Stimulated activated CD4-positive, alpha-beta T cell treated with anti-CD3 and anti-CD28 coated beads, Interleukin-15, amount 100 ng/mL, for 1 hour (primary cell): ENCODE measurements at places on chromosomes 7 and 10.

DNA sequence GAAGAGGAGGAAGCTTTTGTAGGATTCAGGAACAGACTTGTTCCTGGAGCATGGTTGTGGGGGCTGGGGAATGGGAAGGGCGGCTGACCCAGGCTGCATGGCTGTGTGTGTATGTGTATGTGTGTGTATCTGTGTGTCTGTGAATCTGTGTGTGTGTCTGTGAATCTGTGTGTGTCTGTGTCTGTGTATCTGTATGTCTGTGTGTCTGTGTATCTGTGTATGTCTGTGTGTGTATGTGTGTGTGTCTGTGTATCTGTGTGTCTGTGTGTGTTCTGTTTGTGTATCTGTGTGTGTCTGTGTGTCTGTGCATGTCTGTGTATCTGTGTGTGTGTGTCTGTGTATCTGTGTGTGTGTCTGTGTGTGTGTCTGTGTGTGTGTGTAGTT lies 6.6 kb upstream of the STX1A start:
- DNase-seq = no peak

GRCh38 chr10:60388709-60389301 lies 870 bp downstream of the ANK3 start:
- no peak for DNase-seq

GRCh38 chr10:68829521-68829920 lies 2.2 kb downstream of the STOX1 start:
- no peak for DNase-seq

GRCh38 chr7:84506151-84506550 lies 311.6 kb upstream of the SEMA3A start:
- no peak for DNase-seq

- no peak for DNase-seq
These were observed 40.7 kb upstream of the FMC1 start for GRCh38 chr7:139300390-139300789.

DNA sequence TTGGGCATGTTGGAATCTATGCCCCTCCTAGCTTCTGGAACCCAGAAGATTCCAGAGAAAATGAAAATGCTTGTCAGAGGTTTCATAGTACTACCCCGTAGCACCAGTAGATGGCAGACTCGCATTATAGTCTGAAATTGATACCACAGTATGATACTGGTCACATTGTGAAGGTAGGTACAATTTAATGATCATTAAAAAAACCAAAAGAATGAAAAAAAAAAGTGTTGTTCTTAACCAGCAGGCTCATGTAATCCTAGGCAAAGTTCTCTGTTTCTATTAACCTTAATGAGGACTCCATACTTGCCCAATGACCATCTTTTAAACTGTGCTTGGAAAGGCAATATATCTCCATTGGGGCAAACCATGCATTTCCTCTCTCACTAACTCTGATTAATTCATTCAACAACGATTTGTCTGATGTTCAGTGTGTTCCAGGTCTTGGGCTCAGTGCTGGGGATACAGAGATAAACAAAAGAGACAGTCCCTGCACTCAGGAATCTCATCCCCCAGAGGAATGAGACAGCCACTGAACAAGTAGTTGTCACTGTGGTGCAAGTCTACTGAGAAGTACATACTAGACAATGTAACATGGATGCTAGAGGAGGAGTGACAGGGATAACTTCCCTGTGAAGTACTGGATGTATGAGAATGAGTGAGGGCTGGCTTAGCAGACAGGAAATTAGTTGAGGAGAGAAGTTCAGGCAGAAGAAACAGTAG lies 223.5 kb upstream of the PHYHIPL start:
- DNase-seq = no peak

DNA sequence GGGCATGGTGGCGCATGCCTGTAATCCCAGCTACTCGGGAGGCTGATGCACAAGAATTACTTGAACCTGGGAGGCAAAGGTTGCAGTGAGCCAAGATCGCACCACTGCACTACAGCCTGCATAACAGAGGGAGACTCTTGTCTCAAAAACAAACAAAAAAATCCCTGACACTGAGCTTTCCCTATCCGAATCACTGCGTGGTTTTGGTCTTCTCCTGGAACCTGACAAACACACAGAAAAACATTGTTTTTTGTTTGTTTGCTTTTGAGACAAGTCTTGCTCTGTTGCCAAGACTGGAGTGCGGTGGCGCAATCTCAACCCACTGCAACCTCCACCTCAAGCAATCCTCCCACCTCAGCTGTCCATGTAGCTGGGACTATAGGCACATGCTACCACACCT lies 50.4 kb upstream of the PTPRN2 start:
- DNase-seq = no peak

- DNase-seq = no peak
These were observed 55.8 kb downstream of the CNOT4 start for GRCh38 chr7:135454060-135454459.

DNA sequence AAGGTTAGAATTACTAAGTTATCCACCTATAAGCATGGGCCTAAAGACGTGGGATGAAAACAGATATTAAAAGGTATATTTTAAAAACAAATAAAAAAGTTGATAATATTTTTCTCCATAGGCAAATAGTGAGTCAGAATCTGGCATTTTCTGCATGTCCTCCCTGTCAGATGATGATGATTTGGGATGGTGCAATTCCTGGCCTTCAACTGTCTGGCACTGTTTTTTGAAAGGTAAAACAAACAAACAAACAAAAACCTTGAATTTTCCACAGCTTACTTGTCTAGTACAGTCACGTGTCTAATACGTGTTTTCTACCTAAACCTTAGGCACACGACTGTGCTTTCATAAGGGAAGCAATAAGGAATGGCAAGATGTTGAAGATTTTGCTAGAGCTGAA lies 17.4 kb downstream of the HBP1 start:
- DNase-seq = no peak

DNA sequence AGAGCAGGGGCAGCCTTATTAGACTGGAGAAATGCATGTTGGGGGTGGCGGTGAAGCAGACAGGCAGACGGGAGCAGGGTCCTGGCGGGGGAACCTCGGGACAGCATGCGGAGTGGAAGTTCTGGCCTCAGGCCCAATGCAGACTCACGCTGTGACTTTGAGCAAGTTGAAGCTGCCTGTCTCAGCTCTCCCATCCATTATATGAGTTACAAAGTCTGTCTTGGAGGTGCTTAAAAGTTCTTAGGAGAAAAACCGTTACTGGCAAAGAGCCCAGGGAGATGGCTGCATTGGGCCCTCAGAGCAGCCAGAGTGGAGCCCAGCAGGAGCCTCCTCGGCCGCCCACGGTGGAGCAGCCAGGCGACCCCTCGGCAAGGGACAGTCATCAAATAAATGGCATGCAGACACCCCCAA lies 509.5 kb downstream of the PLXNA4 start:
- no peak for DNase-seq

DNA sequence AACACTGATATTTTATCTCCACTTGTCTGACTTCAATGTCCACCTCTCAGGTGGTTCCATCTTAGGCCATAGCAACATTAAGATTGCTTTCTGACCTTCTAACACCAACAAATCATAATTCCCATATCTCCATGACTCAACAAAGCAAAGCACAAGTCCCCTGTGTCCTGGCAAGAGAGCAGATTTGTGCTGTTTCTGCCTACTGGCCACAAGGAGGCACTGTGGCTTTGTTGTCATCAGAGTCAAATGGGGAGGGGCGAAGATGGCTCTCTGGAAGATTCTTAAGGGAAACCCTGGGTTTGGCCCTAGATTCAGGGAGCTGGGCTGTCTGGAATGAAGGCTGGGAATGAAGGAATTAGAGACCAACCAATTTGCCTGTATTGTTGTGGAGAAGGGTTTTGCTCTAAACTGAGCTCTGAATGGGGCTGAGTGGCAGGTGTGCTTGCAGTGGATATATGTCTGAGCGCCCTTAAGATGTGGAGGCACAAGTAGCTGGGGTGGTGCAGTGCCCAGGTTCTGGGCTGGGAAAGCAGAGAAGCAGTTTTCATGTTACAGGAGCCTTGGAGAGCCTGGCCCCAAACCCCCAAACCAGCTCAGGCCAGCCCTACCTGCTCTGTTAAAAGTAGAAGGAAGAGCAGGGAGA lies 154.8 kb upstream of the PRSS58 start:
- DNase-seq = no peak

DNA sequence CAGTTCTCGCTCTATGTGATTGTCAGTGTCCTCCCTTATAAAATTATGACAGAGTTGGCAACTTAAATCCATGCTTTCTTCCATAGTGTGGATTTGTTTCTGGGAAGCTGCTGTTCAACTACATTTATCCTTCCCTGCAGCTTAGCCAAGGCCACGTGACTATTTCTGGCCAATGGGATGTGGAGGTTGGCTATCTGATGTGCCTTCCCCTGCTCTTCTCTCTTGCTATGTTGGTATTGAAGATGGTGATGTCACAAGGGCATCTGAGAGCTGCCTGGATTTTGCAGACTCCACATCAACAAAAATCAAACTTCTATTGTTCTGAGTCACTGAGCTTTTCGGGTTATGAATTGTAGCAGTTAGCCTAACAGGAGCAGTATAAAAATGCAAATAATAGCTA lies 164.9 kb upstream of the RHOBTB1 start:
- DNase-seq = no peak

GRCh38 chr10:4595719-4596319 lies 230.2 kb upstream of the AKR1E2 start:
- no peak for DNase-seq

GRCh38 chr10:69662173-69662877 lies 32.3 kb downstream of the FAM241B start:
- no peak for DNase-seq

GRCh38 chr10:18261768-18262231 lies 121.6 kb downstream of the CACNB2 start:
- no peak for DNase-seq

- no peak for DNase-seq
These were observed 111.8 kb downstream of the EGFR start for GRCh38 chr7:55130395-55131141.

DNA sequence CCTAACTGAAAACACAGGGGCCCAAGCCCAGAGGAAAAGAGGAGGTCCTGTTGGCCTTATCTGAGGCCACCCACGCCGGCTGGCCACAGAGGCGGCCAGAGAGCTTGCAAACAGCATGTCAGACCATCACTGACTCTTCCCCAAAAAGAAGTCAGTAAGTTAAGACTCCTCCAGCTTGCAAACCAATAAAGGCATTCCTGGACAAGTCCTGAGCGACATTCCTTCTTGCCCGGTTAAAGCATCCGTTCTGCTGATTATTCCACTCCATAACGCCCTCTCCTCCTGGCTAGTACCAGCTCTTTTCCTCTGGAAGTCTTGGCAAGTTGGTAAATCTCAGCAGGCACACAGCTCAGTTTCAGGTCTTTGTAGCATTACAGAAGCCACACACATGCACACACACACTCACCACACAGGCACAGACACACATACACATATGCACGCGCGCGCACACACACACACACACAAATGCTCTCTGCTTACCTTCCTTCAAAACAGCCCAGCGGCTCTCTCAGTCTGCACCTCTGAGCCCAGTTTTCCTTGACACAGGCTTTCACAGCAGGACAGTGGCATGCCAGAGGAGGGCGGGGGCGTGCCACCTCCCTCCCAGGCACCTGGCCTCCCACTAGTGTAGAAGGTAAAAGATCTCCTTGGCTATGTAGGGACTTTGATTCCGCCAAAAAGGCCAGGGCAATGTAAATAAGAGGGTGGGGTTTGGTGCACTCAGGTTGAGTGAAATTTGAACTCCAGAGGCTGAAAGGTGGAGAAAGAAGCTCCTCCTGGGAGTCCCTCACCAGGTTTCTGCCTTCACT lies 201.4 kb downstream of the TNS3 start:
- DNase-seq = no peak

DNA sequence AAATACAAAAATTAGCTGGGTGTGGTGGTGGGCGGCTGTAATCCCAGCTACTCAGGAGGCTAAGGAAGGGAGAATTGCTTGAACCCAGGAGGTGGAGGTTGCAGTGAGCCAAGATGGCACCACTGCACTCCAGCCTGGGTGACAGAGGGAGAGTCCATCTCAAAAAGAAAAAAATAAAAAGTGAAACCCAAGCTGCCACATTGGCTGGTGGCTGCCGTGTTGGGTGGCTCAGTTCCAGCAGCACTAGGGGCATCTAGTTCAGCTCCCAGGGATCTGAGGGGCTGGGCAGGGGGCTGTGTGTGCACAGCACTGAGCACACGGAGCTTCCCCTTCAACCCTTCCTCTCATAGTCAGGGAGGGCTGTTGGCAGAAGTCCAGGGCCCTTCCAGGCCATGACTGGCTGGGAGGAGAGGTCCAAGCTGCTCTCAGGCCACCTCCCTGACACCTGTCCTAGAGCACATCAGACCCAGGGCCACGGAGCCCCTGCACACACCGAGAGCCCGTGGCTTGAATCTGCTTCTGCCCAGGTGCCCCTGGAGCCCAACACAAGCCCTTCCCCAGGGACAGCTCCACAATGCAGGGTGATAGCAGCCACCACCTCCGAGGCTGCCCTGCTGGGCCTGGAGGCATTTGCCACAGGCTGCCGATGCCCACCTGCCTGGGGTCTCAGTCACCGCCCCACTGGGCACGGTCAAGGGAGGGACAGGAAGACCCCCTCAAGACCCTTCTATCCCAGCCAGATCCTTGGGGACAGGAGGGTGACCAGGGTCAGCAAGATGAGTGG lies 47.3 kb downstream of the YKT6 start:
- DNase-seq = no peak

GRCh38 chr10:21100871-21101514 lies 203.9 kb upstream of the NEBL start:
- no peak for DNase-seq

DNA sequence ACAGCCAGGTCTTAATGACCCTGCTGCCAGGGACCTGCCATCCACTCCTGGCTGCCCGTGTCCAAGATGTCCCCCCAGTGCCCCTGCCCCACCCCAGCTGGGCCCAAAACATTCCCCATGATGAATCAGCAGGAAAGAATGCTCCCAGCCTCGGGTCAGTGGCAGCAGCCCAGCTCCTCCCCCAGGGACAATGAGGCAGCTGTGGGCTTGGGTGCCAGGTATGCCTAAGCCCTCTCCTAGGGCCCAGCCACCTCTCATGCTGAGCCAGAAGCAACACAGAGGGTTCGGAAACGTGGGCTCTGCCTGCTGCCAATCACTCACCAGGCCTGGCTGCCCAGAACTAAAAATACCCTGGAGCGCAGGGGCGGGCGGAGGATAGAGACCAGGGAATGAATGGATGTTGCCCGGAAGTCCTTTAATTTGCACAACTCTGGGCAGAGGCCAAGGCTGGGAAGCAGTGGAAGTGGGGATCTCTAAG lies 1.5 kb upstream of the LOXL4 start:
- DNase-seq = no peak

GRCh38 chr10:124539935-124540641 lies 78.5 kb downstream of the LHPP start:
- peak; percentile 65 for DNase-seq

DNA sequence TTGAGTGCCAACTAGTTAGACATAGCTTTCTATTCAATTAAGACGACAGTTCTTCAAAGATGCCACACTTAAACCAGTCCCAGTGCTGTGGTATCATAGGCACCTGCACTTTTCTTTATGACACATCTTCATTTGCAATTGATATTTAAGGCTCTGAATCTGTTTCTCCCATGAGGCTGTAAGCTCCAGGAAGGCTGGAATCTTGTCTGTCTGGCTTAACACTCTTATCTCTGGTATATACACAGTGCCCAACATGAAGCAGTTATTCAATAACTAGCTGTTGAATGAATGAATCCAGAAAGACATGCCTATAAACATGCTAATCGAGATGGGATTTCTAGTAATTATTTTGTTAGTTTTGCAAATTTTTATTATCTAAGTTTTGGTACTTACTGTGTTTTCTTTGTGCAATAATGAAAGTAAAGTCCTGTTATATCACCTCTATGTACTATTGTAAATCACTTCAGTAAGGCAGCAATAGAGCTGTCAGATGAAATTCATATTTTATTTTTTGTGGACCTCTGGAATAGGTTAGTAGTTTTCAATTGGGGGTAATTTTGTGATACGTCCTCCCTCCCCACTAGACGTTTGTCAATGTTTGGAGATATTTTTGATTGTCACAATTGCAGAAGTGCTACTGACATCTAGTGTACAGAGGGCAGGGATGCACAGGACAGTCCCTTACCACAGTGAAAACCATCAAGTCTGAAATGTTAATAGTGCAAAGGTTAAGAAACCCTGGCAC lies 51.3 kb upstream of the STEAP4 start:
- no peak for DNase-seq
